ENCODE measurements at places on chromosomes 2 and 18.

- no peak for DNase-seq
Measured at GRCh38 chr2:232225895-232226294, 152.7 kb upstream of the ALPP start.

- DNase-seq, result no peak
Measured at GRCh38 chr2:10139536-10139935, 17.0 kb downstream of the RRM2 start.

DNA sequence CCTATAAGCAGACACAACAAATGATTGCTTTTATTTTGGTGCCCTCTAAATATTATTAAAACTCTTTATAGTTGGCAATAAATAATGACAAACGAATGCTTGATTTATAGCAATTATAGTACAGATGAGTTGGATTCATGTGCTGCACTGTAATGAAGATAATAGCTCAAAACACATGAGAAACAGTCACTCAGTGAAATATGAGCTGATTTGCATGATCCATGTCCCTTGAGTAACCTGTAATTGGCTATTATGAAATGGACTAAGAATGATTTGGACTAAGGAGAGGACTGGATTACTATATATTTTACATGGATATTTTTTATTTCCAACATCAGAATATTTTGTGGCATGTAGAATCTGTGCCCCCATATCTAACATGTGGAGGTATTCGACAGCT lies 365.6 kb upstream of the UBE2E3 start:
- no peak for DNase-seq

GRCh38 chr2:206289391-206289790 lies 14.9 kb downstream of the ZDBF2 start:
- DNase-seq, result no peak

DNA sequence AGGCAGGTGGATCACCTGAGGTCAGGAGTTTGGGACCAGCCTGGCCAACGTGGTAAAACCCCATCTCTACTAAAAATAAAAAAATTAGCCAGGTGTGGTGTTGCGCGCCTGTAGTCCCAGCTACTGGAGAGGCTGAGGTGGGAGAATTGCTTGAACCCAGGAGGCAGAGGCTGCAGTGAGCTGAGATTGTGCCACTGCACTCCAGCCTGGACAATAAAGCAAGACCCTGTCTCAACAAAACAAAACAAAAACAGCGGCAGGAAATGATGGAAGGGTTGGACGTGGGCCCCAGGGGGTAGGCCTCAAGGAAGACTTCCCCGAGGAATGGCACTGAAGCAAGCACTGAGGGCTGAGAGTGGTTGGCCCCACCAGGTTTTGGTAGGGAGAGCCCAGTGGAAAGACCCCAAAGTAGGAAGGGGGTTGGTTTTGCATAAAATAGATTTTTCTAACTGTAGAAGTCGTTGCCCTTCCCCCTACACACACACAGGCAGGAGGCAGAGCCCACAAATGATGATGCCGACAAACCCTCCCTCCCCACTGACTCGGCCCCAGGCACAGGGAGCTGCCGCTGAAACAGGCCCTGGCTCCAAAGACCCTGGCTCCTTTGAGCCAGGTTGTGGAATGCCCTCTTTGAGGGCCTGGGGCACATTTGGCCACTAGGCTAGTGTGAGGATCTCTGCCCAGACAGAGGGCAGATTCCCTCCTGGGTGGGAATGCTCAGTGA lies 104.8 kb downstream of the CABLES1 start:
- DNase-seq, result no peak

GRCh38 chr18:3995476-3996102 lies 459.5 kb downstream of the DLGAP1 start:
- DNase-seq, result no peak

- no peak for DNase-seq
Measured at GRCh38 chr2:182220335-182220734, 206.5 kb downstream of the PDE1A start.

DNA sequence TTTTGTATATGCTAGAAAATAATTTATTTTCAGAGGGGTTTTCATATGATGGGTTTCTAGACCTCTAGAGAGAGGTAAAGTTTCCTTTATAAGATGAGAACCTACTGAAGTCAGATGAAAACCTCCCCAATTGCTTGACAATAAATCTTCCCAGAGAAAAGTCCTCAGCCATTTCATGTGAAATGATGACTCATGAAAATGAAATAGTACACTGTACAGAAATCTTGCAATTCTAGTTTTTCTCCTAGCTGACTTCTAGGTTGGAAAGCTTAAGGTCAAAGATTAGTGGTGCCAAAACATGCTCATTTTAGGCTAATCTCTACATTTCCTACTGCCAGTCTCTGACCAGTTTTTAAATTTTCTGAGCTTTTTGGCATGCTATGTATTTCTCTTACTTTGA lies 826.5 kb upstream of the FSHR start:
- DNase-seq, result no peak

DNA sequence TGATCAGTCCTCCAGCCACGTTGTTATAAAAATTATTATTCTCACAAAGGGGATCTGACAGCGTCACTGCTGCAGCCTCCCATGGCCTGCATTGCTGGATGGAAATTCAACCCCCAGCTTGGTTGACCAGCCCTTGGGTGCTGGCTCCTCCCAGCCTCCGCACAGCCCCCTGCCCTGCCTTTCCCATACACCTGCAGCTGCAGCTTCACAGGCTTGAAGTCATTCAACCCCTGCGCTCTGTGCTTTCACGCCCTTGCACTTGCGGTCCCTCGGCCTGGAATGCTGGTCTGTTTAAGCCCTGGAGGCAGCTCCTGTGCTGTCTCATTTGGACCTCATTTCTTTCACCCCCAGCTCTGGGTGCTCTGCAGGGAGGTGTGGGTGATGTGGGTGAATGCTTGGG lies 860 bp upstream of the CD8A start:
- DNase-seq, result no peak

DNA sequence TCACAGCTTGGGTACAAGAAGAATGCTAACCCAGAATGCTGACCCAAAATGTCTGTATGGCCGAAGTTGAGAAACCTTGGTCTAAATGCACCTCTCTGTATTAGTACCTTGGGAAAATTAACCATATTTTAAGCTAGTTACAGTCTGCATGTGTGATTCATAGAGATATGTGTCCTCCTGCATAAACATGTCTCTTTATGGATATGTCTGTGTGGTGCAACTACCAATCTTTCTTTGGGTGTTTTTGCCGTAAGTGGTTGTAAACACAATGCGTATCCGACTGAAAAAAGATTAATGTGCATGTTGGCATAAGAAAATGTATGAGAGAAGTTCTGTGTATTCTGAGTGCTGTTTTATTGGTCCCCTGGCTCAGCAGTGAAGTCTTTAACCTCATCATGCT lies 54.2 kb upstream of the GAREM2 start:
- DNase-seq, result no peak

Data from HuH-7.5 (cell line).